ENCODE measurements at places on chromosomes 12 and 14.

DNA sequence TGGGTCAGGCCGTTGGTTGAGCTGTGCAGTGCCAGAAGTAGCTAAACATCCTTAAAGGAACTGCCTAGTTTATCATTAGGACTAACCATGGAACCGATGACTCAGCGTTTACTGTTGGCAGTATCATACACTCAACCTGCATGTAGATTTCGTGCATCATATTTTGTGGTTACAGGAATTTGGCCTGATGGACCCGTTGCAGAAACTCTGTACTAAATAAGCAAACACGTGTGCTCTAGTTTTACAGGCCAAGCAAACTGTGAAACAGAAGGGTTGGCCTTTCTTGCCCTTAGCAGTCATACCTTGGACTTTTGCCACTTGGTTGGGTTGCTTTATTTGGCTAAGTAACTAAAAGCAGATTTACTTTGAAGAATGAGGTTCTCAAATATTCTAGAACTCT is 35.6 kb downstream of the DGLUCY start:
- DNase-seq = no peak

DNA sequence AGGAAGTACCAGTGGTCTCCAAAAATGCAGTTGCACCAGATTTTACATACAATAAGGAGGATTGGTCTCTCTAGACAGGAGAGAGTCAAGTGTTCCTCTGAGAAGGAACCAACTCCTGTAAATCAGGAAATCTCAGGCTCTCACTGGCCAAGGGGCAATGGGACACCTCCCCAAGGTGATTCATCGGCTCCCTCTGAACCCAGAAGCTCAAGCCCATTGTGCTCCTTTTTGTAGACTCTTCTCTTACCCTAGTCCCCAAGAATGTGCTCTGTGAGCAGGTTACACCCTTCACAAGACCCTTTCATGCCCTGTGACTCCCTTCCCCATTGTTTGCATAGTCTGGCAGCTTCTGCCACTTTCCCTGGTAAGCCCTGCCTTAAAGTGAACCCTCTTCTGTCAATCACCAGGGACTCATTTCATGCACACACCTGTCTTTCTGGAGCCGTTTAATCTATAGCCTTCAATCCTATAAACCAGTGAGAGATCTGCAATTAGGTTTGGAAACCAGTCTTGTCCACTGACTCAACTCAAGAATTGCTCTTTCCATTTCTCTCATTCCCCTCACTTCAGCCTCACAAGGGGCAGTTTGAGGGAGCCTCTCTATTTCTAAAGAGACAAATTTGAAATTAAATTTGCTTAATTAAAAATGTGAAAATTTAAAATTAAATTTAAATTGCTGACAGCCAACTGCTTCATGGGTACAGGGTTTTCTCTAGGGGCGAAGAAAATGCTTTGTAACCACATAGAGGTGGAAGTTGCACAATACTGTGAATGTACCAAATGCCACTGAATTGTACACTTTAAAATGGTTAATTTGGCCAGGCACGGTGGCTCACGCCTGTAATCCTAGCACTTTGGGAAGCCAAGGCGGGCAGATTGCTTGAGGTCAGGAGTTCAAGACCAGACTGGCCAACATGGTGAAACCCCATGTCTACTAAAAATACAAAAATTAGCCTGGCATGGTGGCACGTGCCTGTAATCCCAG is 38.3 kb upstream of the LTA4H start:
- no peak for DNase-seq

DNA sequence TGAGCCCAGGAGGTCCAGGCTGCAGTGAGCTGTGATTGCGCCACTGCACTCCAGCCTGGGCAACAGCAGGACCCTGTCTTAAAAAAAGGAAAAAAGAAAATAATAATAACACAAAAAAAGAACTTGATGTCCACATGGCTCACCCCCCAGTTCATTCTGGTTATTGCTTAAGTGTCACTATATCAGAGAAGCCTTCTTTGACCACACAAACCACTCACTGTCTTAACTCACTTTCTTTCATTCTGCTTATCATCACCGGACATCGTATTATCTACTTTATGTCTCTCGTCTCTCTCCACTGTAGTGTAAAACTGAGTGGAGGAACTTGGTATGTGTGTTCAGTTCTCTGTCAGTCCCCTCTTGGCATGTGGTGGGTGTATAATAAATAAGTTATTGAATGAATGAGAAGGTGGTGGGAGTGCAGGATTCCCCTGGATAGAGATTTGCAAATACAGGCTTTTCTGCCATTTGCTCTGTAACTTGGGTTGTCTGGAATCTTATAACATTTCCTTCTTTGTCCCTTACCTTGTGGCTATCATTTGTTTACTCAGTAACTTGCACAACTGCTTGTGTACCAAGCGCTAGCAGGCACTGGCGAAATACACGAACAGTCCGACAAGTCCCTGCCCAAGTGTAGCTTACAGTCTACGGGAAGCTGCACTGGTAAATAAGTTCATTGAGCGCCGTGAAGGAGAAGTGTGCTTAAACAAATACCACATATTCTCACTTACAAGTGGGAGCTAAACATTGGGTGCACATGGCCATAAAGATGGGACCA is 86.6 kb upstream of the TRAF3 start:
- DNase-seq = no peak

GRCh38 chr14:64059454-64060198 is 206.8 kb downstream of the SYNE2 start:
- no peak for DNase-seq

DNA sequence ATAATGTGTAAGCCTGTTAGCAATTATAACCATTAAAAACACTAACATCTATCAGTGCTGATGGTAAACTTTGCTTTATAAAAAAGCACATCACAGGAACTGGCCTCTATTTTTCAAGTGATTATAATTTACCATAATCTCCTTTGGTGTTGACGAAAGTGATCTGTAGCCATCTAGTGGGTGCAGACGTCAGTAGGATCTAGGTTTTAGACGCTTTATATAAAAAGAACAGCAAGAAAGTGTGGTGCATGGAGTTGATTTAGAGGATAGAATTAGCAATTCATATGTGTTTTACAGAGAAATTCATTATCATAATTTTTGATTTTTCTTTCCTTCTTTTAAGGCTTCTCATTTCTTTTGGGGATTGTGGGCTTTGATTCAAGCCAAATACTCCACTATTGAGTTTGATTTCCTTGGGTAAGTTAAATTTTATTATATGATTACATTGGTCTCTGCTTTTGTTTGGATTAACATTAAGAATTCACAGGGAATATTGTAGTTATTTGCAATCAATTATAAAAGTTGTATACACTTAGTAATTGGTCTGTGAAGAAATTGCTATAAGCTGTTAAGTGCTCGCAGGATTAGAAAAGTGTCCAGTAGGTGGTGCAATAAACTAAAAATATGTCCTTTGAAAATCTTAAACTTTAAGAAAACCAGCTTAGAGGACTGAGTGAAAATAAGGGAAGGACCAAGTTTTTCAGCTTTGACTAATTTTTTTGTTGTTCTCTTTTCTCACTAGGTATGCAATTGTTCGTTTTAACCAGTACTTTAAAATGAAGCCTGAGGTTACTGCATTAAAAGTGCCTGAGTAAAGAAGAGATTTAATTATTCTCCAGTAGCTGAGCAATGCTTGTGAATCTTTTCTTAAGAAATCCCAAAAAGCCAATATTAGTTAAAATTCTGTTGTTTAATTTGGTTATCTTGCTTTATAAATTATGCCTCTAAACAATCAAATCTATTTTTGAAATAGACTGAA is 59.5 kb downstream of the ETNK1 start:
- no peak for DNase-seq

GRCh38 chr12:122406701-122407164 is 15.7 kb downstream of the CLIP1 start:
- DNase-seq = no peak

DNA sequence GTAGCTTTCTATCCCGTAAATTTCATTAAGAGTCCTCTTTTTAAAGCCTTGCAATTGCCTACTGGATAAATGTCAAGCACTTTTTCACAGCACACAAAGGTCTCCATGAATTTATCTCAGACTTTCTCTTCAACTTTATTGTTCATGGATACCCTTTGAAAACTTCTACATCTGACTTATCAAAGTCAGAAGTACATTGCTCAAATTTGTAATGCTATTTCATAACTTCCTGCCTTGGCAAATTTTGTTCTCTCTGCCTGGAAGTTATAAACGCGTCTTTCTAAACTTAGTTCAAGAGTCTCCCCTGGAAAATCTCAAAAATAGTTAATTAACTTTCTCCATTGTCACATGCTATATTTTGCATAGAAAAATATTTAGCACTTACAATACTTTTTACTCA is 55.9 kb upstream of the RERGL start:
- DNase-seq = no peak

DNA sequence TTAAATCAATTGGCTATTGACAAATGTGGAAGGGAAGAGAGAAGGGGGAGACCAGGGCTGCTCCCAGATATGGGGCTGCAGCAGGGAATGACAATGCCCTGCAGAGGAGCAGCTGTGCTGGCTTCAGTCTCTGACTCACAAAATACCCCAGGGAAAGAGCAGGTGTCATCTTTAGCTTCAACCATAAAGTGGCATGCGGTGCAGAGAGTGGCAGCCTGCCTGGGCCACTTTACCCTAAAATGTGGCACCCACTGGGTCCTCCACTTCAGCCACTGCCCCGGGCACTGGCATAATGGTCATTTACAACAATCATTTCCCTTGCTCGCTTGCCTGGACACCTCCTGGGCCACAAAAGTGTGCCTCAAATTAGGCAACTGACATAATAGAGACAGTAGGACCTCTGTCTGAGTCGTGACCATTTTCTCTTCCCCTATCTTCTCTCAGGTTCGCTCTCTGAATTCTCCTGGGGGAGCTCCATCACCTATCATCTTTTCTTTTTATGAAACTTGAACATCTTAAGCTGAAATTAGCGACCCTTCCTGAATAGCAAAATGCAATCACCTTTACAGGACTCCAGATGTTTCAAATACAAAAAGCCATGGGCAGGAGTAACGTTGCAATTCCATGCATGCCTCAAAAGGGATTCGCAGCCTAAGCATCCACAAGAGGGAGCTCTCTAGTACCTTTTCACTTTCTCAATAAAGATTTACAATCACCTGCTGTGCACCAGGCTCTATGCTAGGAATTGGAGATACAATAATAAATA is 179.9 kb upstream of the ATF7IP start:
- no peak for DNase-seq

DNA sequence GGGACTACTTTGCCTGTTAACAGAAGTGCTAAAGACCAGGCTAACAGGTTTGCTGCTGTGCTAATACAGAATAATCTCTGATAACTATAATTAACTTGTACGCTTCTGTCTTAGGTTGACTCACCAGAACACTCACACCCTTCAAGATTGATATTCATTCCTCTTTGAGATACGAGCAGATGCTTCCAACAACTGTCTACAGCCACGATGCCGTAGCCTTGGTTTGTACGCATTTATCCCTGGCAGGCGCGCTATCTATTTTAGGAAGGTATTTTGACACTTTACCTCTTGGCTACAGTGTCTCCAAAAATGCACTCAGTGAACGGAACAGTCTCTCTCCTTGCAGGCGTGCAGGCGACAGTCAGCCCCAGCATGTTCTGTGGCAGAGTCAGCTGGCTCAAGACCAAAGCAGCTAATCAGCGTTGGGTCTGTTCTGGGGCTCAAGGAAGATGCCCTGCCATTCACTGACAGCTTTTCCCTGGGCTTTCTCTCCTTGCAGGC is 146.4 kb upstream of the PRICKLE1 start:
- DNase-seq = no peak

- no peak for DNase-seq
Measured at GRCh38 chr12:77995436-77996167, 164.9 kb downstream of the NAV3 start.

DNA sequence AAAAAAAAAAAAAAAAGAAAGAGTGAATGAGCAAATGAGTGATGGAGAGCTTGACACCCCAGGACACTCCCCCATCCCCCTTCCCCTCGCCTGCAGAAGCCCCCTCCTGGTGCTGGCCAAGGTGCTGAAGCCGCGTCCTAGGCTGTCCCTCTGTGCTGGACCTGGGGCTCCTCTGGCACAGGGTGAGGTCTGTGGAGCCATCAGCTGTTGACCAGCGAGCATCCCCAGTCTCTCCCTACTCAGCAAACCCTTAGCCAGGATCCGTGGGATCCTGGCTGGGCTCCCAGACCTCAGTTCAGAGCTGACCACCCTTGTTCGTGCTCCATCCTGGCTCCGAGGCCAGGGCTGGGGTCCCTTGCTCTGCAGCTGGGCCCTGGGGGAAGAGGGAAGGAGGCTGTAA is 5.4 kb upstream of the KIF26A start:
- peak; percentile 43 for DNase-seq

- DNase-seq = no peak
Measured at GRCh38 chr14:75181293-75182062, 5.1 kb upstream of the TMED10 start.

DNA sequence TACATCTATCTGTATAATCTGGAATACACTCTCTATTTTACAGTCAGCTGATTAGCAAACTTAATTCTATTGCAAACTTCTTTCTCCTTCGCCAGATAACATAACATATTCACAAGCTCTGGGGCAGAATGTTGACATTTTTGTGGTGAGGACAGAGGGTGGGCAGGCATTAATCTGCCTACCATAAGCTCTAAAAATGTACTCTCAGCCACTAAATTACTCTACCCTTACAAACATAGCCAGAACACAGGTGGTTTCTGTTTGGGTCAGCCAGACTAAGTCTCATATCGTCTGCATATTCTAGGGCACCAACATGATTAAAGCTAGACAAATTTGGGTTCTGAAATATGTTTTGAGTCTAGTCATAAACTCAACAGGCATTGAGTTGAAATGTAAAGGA is 90.1 kb downstream of the SLC6A15 start:
- DNase-seq = no peak

- no peak for DNase-seq
Measured at GRCh38 chr12:92134638-92135274, 10.9 kb downstream of the BTG1 start.

DNA sequence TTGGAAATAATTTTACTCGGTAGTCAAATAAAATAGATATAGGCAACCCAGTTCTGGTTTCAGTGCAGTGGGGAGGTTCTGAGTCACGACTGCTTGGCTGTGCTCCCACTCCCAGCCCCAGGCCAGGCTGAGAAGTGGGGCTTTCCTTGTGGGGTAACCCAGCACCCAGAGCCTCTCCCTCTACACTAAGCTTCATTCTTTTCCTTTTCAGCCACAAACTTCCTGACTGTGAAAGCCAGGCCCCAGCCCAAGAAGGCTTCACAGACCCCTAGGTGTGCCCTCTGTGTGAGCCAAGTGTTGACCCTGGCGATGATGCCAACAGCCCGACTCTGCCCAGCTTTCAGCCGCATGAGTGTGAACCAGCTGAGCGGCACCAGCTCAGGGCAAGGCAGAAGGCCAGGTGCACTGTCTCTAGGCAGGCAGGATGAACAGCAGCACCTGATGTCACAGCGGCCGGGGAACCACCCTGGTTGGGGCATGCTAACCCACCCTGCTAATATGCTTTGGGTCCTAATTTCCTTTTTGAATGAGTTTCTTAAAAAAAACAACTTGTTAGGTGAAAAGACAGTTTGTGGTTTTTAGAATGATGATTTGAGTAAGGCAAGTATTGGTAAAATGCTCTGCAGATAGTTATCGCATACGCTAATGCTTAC is 42.2 kb upstream of the ATP23 start:
- DNase-seq = peak; percentile 74

- no peak for DNase-seq
Measured at GRCh38 chr12:47155457-47156166, 75.9 kb upstream of the AMIGO2 start.

- DNase-seq = no peak
Measured at GRCh38 chr12:98352218-98352811, 163.1 kb upstream of the TMPO start.

GRCh38 chr14:81408595-81408994 is 8.5 kb upstream of the STON2 start:
- no peak for DNase-seq

Measured in upper lobe of right lung (tissue), 1 donor.